Panc1 (cell line): ENCODE measurements at places on chromosomes 12 and 14. TPM values are rescaled to one million over a fixed set of nuclear protein-coding genes. Genes with fewer than 3 reads are reported as not detected.

RPS6KL1 gene
- total RNA-seq, result 14.9 TPM

RFLNA gene
- total RNA-seq, result 5.4 TPM

SLC25A47 gene
- total RNA-seq, result not detected

GPR84 gene
- not detected for total RNA-seq

HDAC7 gene
- 84.2 TPM for total RNA-seq

IAPP gene
- not detected for total RNA-seq

PMEL gene
- total RNA-seq, result 1.2 TPM

SLC39A2 gene
- not detected for total RNA-seq

CLEC7A gene
- total RNA-seq, result not detected

KRT74 gene
- not detected for total RNA-seq

VWF gene
- 0.31 TPM for total RNA-seq

NEUROD4 gene
- not detected for total RNA-seq

FKBP11 gene
- 21.1 TPM for total RNA-seq

- DNase-seq, result no peak
Observed at GRCh38 chr12:94633401-94633800, 17.0 kb downstream of the TMCC3 start.

- DNase-seq, result no peak
Observed at GRCh38 chr12:130081117-130081805, 81.0 kb upstream of the FZD10 start.

DNA sequence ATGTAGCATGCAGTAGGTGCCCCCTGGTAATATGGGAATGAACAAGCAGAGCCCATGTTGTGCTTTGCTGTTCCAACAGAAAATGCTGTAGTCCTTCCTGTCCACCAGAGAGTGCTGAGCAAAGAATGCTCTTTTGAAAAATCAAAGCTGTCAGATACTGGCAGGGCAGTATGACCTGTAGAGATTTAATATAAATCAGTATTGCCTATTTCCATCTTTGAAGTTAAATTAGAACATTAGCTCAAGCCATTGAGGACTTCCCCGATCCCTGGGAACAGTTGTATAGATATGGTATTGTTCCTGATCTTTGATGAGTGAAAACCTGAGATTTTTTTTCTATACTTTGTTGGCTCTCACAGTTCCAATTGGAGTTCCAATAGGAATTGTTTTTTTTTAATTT is 13.0 kb downstream of the TTC8 start:
- no peak for DNase-seq

GRCh38 chr12:27505761-27506160 is 18.2 kb upstream of the PPFIBP1 start:
- no peak for DNase-seq

GRCh38 chr12:20525064-20525610 is 156.8 kb downstream of the PDE3A start:
- DNase-seq, result no peak

- no peak for DNase-seq
Observed at GRCh38 chr14:54776361-54777001, 126.1 kb downstream of the GCH1 start.

DNA sequence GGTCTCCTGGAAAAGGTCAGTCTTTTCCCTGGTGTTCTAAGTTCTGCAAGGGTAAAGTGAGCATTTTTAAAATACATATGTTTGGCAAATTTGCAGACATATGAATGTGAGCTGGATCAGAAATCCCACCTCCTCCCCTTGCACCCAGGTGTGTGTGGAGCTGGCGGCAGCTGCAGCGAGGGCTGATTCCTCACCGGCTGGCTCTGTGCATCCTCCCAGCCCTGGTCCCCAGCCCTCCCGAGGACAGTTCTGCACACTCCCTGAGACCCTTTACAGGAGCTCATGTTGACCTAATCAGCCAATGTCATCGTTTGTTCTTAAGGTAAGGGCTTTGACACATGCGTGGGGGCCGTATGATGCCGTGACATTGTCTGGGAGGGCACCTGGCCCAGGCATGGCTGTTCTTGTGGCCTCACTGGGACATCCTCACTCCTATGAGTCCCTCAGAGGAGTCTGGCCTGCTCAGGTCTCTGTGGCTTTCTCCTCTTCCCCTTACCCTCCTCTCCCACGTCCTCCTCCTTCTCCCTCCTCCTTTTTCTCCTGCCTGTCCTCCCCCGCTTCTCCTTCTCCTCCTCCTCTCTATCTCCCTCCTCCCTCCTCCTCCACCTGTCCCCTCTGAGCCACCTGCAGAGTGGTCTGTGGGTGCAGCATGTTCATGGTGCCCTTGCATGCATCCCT is 289.2 kb upstream of the SFSWAP start:
- DNase-seq, result no peak

DNA sequence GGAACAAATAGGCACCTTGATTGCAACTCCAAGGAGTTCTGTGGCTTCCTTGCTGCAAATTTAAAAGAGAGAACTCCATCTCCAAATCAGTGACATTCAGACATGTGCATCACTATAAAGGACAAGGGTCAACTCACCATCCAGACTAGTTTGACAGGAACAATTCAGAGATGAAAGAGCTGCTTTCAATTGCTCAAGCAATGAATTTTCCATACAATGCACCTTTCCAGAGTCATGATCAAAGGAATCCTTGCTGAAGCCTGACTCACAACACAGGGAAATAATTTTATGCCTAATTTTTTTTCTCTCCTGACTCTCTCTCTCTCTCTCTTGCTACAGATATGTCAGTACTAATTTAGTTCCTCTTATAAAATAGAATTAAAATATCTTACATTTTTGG is 380.5 kb upstream of the GARIN6 start:
- no peak for DNase-seq

GRCh38 chr12:81337886-81338285 is 260.0 kb downstream of the ACSS3 start:
- DNase-seq, result no peak

- peak; percentile 20 for DNase-seq
Observed at GRCh38 chr12:80195074-80195726, 95.9 kb downstream of the OTOGL start.

- no peak for DNase-seq
Observed at GRCh38 chr12:66398931-66399910, 96.9 kb downstream of the HELB start.

DNA sequence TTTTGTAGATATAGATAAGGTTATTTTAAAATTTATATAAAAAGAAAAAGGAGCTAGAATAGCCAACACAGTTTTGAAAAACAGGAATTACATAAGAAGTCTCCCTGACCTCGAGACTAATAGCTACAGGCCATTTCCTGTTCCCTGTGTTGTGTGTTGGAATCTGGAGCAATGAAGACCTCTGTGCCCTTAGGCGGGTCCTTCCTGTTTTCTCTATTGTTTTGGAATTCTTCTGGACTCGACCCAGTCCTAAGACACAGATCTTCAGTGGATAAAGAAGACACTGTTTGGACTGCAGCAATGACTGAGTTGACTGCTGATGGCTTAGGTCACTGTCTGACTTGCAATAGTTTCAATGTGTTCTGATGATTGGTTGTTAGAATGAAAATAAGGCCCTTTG is 26.2 kb downstream of the SNRPF start:
- DNase-seq, result no peak

DNA sequence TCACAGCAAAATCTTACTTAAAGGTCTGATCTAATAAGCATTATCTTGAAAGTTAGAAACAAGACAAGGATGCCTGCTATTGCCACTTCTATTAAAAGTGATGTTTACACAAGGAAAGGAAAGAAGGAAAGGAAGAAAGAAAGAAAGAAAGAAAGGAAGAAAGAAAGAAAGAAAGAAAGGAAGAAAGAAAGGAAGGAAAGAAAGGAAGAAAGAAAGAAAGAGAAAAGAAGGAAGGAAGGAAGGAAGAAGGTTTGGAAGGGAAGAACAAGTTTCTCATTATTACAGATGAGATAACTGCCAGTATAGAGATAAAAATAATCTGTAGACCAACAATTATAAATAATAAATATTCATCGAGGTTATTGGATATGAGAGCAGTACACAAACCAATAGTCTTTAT is 35.8 kb upstream of the KCNA1 start:
- no peak for DNase-seq

- DNase-seq, result no peak
Observed at GRCh38 chr14:71341156-71341555, 433.9 kb downstream of the PCNX1 start.

DNA sequence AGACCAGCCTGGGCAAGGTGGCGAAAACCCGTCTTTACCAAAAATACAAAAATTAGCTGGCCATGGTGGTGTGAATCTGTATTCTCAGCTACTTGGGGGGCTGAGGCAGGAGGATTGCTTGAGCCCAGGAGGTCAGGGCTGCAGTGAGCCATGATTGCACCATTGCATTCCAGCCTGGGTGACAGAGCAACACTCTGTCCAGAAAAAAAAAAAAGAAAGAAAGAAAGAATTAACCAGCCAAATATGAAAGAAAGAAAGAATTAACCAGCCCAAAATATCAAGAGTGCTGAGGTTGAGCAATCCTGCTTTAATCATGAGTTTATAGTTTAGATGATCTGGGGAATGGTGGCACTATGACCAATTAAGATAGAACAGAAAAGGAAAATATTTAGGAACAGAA is 3.5 kb upstream of the ACTN1 start:
- DNase-seq, result no peak

GRCh38 chr14:82045339-82045738 is 511.7 kb upstream of the SEL1L start:
- no peak for DNase-seq

- DNase-seq, result no peak
Observed at GRCh38 chr12:88113871-88114270, 28.0 kb downstream of the CEP290 start.

- no peak for DNase-seq
Observed at GRCh38 chr14:65117769-65118745, 15.7 kb upstream of the MAX start.

GRCh38 chr12:46233423-46233822 is 35.4 kb downstream of the SLC38A1 start:
- no peak for DNase-seq

DNA sequence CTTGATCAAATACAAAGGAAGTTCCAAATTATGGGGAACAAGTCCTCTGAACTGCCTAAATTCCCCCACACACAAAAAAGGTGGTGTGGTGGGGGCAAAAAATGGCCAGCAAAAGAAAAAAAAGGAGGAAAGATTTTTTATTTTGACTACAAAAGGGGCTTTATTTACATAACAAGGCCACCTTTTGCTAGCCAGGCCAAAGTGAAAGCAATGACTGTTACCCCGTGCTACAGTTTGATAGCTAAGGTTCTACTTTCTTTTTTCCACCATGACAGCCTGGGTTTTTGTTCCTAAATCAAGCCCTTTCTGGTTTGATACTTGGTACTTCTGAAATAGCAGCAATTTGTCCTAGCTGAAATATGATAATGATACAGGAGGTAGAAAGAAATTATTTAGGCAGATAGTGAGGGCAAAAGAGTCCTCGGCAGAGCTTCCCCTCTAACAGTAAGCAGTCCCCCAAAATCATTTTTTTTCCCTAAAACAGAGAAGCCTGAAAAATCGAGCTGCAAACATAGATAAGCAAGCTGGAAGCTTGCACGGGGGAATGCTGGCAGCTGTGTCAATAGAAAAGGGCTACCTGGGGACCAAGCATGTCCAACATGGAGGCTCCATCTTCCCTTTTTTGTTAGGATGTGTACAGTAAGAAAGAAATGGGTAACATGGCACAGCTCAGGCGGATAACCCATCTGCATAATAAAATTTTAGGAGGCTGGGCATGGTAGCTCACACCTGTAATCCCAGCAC is 8.9 kb upstream of the B4GALNT1 start:
- no peak for DNase-seq

DNA sequence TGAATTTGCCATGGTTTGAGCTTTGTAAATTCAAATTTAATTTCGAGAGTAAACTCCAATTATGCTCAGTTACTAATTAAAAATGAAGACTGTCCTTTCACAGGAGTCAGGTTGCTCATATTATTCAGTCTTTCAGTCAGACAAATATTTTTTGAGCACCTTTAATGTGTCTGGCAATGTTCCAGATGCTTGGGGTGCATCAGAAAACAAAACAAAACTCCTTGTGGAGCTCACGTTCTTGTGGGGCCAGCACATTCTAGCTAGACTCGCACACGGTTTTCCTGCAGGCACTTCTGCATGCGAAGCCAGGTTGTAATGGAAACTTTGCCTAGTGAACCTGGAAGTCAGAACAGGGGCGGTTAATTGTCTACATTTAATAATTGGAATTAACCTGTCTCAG is 64.0 kb upstream of the ATF1 start:
- no peak for DNase-seq

DNA sequence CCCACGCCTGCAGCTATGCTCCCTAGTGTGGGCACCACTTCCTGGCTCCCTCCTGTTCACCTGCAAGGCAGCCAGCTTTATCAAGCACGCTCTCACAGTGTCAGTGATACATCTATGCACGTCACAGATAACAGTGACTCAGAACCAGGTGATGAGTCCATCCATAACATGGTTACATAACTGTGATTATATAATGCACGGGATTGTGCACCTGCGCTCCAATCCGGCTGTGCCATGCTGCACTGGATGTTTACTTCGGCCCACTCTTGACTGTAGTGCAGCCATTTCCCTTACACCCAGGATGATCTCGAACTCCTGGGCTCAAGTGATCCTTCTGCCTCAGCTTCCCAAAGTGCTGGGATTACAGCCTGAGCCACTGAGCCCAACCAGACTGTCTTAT is 38.4 kb upstream of the CEP83 start:
- DNase-seq, result no peak

DNA sequence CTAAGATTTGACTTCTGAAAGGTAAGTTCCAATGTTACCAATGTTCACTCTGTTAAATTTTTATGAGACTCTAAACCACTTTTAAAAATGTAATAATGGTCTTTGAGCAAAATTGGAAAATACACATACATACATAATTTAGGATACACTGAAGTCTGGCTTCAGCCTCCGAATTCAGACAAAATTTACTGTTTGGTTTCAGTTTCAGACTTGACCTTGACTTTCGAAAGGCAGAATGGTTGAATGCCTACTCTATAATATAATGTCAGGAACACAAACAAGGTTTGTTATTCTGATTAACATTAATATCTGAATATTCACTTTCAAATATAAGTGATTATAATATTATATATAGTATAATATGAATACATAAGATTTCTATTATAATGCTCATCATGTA is 74.1 kb upstream of the KRAS start:
- DNase-seq, result no peak

- no peak for DNase-seq
Observed at GRCh38 chr12:121916719-121917118, 1.7 kb upstream of the CFAP251 start.

- no peak for DNase-seq
Observed at GRCh38 chr12:103043531-103044486, 86.3 kb downstream of the ASCL1 start.

- DNase-seq, result no peak
Observed at GRCh38 chr12:48881686-48882314, 16.1 kb upstream of the RND1 start.

- no peak for DNase-seq
Observed at GRCh38 chr12:6071589-6071988, 52.9 kb downstream of the VWF start.

- DNase-seq, result no peak
Observed at GRCh38 chr14:86955771-86956354, 1037.1 kb downstream of the GALC start.

DNA sequence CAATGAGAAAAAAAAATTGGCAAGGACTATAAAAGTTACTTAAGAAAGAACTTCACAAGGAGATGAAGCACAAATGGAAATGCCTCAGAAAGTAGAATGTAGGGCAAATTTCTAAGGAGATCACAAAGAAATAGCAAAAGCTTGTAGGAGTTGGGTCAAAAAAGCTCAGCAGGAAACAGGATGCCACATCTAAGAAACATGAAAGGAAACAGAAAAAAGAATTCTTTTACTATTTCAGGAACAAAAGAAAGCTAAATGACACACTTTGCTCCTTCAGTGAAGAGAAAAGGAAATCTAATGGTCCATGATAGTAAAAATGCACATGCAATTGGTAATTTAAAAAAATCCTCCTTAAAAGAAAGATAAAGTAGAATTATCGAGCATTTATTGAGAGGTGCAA is 452.1 kb upstream of the GARIN6 start:
- DNase-seq, result no peak
